ENCODE measurements at places on chromosomes 16 and 17.

- DNase-seq = no peak
These were observed 93.3 kb downstream of the BRIP1 start for GRCh38 chr17:61770043-61770442.

DNA sequence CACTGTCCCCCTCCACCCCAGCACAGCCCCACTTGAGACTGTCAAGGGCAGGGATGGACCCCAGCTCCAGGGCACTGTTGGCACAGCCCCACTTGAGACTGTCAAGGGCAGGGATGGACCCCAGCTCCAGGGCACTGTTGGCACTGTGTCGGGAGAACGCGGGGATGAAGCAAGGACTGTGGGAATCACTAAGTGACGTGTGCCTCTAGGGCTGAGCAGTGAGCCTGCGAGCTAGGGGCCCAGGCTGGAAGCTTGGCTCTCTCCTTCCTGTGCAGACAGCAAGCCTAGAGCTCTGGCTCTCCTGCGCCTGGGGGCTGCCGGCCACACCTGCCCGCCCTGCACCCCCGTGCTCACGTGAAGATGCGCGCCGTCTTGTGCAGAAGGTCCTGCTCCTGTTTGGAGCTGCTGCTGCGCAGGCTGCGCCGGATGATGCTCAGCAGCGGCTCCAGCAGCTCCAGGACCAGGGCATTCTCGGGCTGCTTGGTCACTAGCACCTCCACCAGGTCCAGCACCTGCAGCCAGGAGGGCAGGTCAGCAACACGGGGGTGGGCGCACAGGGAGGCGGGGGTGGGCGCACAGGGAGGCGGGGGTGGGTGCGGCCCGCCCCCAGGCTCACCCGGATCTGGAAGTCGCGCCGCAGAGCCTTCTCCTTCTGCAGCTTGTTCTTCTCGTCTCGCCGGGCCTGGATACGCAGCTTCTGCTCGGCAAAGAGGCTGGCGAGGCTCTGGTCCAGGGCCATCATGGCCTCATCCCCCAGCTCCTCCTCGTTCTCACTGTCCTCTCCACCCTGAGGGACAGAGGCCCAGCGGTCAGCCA is 10.8 kb downstream of the MYBBP1A start:
- no peak for DNase-seq

- DNase-seq = no peak
These were observed 8.6 kb downstream of the DNAAF1 start for GRCh38 chr16:84153660-84154214.

DNA sequence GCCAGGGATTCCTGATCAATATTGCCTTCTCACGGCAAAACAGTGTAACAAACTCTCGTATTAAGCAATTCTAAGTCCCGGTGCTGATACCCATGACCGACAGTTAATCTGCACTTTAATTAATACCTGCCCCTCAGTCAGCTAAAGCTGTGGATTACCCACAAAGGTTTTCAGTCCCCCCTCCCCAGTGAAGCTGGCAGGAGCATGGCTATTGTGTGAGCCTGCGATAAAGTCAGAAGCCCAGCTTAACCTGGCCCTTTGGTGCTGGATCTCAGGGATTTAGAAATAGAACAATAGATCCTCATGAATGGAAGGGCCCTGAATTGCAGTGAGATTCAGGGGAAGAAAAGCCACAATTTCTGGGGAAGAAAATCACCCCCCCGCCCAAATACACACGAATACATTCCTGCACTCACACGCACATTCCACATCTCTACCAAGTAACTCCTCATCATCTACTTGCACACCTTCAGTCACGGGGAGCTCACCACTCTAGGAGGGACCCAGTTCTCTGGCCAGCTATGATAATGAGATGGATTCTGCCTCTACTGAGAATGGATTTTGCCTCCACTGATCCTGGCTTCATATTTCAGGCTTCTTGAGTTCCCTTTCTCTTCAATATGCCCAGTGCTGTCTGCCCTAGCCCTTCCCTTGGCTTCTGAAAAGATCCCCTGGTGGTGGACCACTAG is 102.6 kb downstream of the WSCD1 start:
- DNase-seq = no peak

DNA sequence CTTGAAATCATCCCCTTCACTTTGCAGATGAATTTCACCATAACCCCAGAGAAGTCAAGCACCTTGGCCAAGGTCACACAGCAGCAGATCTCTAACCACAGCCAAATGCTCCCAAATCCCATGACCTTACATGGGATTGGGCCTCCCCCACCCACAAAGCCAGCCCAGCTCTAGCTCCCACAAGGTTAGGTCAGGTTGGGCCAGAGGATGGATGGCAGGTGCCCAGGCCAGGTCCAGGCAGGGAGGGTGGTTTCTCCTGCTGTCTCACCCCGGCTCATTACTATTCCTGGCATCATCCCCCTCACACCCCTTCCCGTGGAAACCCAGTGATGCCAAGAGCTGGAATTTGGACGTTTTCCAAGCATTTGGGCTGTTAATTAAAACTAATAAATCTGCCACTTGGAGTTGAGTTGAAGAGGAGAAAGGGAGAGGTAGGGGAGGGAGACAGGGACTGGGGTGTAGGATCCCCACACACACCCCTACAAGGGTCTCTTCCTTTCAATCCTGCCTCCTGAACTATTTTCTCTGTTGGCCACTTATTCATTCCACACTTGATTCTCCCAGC is 181.6 kb downstream of the TMEM132E start:
- no peak for DNase-seq

DNA sequence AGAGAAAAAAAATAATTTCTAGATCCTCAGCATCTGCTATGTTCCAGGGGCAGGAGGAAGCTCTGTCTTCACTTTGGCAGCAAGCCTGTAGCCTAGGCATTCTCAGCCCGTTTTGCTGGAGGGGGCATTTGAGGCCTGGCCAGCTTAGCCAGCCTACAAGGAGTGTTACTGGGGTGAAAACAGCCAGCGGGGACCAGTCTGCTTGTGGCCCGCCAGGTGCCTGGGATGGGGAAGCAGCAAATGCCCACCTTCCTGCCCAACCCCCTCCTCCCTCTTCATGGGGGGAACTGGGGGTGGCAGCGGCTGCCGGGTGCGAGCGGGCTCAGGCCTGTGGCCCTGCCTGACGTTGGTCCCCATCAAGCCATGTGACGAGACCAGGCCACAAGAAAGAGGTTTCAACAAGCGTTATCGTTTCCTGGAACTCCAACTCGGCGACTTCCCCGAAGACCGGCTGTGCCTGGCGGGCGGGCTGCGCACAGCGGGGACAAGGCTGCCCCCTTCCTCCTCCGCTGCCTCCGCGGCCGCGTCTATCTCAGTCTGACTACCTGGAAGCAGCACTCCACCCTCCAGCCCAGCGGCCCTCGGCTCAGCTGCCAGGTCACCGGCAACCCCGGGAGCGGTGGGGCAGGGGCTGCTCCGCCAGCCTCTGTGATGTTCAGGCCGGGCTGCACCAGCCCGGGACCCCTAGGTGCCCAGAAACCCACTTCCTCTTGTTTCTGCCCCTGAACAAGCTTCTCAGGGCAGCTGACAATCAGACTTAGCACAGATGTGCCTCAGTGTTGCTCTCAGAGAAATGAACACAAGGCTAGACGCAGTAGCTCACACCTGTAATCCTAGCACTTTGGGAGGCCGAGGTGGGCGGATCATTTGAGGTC is 22.9 kb downstream of the SOCS1 start:
- DNase-seq = no peak

- no peak for DNase-seq
These were observed 87.5 kb upstream of the WSB1 start for GRCh38 chr17:27206447-27206846.

GRCh38 chr17:63701868-63702720 is 2.2 kb upstream of the LIMD2 start:
- DNase-seq = no peak

GRCh38 chr17:77709594-77709993 is 248.9 kb upstream of the TNRC6C start:
- DNase-seq = no peak

DNA sequence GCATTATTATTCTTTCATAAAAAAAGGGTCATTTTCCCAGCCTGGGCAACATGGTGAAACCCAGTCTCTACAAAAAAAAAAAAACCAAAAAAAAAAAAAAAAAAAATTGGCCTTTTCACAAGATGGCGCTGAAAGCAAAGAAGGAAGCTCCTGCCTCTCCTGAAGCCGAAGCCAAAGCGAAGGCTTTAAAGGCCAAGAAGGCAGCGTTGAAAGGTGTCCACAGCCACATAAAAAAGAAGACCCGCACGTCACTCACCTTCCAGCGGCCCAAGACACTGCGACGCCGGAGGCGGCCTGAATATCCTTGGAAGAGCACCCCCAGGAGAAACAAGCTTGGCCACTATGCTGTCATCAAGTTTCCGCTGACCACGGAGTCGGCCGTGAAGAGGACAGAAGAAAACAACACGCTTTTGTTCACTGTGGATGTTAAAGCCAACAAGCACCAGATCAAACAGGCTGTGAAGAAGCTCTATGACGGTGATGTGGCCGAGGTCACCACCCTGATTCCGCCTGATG is 4.9 kb upstream of the PGAP6 start:
- no peak for DNase-seq

DNA sequence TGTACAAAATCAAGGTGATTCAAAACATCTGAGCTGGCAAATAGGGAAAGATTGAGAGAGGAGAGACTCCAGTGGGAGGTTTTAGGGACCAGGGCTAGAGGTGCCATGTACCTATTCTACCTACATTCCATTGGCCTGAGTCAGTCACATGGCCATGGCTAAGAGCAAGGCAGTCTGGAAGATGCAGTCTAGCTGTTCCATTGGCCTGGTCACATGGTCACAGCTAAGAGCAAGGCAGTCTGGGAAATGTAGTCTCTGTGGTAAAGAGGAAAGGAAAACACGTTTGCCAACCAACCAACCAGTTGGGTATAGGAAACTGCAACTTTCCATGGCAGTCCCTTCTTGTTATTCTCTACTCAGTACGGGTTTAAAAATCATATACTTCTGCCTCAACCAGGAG is 369.1 kb downstream of the XYLT1 start:
- DNase-seq = no peak

DNA sequence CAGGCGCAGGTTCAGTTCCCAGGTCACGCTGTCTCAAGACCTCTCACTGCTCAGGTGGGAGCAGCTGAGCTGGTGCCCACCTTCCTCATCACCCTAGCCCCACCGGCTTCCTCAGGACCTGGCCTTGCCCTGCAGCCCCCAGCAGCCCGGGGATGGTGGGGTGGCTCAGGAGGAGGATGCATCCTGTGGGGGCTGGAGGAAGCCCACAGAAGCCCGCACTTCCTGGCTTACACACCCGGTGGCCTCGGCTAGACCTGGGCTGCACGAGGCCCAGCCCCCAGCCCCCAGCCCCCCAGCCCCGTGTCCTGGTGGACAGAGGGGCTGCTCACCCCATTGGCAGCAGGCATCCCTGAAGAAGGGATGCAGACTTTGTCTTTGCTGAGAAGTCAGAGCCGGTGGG is 43.4 kb downstream of the BAHCC1 start:
- no peak for DNase-seq

- DNase-seq = no peak
These were observed 33.5 kb upstream of the DOC2B start for GRCh38 chr17:214881-215331.

Measured in cortex of kidney (tissue), 1 donor.